Heart right ventricle (tissue), 16 donors: ENCODE measurements at places on chromosomes 6 and 20. TPM values are rescaled to one million over a fixed set of nuclear protein-coding genes. Genes with fewer than 3 reads are reported as not detected.

The SPACA1 gene
- polyA plus RNA-seq: not detected

The GRM1 gene
- polyA plus RNA-seq: 0.26 TPM

The ARMC2 gene
- 4.4 TPM for polyA plus RNA-seq

The TLDC2 gene
- polyA plus RNA-seq: 0.01 TPM

The ARFGEF3 gene
- 0.33 TPM for polyA plus RNA-seq

The C6orf132 gene
- polyA plus RNA-seq: 1.8 TPM
